ENCODE measurements at places on chromosomes 3 and 15.

- DNase-seq, result no peak
These were observed 144.6 kb downstream of the EPHA3 start for GRCh38 chr3:89252016-89252415.

- DNase-seq, result no peak
These were observed 354.8 kb upstream of the TBL1XR1 start for GRCh38 chr3:177552051-177552450.

DNA sequence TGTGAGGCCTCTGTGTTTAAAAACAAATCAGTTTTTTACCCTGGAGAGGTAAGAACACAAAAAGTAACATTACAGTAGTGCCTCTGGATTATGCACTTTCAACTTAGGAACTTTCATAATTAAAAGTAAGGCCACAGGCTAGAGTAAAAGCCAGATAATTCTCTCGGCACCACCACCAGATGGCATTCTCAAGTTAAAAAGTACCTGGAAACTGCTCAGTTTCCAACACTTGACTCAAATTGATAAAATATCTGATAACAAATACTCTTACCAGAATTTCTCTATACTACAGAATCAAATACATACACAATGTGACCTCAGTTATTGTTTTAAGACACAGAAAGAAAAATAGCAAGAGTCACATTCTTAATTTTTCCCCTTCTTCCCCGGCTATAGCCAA, 19.9 kb downstream of the SPICE1 start:
- DNase-seq, result peak; percentile 41

DNA sequence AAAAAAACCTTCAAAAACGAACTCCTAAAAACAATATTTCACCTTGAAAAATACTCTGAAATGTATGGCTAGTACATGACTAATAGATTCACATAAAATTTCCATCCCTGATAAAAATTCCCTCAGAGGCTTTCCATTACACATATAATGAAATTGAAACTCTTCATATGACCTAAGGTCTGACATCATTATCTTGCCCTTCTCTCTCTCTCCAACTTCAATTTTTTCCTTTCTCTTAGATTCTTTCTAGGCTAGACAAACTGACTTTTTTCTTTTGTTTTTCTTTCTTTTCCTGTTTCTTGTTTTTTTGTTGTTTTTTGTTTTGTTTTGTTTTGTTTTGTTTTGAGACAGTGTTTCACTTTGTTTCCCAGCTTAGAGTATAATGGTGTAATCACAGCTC, 1220.5 kb downstream of the ROBO2 start:
- DNase-seq, result no peak

- no peak for DNase-seq
These were observed 5.6 kb upstream of the MFGE8 start for GRCh38 chr15:88918738-88919137.

- DNase-seq, result peak; percentile 71
These were observed 32.1 kb upstream of the DENND4A start for GRCh38 chr15:65824031-65824743.

DNA sequence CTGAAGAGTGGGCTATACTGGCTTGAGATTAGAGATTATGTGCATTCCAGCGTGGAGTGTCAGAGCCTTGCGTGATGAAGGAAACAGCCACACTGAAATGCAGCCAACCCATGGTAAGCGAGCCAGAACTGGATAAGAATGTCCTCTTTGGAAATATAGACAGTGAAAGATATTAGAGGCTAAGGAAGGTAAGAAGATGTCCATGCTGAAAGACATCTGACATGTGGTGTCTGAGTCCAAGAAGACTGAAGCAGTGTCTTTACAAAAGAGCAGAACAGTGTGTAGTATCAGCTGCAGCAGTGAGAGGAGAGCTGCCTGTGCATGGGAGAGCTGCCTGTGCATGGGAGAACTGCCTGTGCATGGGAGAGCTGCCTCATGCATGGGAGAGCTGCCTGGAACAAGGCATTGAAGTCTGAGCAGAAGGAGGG, 672.2 kb downstream of the DIPK2A start:
- no peak for DNase-seq

DNA sequence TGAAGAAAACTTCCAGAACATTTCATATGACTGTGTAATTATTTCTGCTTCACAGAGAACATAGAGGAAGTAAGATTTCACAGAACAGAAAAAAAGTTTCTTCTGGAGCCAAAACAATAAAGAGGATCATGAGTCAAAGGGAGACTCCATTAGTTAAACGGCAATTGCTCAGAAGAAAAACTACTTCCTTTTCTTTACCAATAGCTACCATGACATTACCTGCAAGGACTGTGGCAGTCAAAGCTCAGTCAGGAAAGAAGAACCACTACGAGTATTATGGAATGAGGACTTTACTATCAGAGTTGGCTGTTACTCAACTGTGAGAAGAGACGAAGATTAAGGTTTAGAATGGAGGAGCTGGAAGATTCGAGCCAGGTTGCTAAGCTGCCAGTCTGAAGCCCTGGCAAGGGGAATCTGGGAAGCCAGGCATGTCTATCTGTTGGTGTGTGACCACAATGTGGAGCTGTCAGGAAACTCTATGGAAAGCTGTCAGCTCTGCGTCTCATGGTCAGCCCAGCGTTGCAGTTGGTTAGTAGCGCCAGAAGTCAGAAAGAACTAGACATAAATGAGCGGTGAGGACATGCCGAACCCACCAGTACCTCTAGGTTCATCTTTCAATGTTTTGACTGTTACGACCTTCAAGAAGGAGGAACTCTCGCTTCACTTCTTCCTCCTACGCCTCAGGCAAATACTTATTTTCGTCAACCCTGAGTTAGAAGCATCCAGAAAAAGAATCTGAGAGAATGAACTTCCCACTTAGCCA, 604.3 kb downstream of the FGF12 start:
- DNase-seq, result no peak

DNA sequence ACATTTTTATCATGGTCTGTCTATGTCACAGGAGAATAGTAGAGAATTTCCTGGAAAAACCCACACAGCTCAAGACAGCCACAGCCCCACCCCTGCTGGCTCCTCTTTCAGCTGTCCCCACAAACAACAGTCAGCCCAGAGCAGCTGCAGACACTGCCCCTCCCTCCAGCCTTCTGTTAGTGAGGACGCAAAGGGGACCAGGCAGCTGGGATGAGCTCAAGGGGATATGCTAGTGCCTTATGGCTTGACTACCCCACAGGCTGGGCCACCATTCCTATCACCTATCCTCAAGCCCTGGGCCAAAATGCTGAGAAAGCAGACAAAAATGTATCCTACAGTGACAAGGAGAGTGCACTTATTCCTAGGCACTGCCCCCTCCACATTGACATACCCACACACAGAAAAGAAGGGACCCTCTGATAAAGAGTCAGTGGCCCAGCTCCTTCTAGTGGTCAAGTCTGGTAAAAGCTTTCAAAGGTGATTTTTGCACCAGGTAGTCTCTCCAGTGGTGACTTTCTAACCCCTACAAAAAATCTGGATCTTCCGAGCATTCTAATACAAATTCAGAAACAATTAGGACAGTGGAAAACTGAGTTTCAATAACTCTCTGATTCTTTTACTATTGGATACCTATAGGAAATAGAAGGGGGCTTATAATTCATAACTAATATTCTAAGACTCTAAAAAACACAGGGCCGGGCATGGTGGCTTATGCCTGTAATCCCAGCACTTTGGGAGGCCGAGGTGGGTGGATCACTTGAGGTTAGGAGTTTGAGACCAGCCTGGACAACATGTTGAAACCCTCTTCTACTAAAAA, 3.0 kb upstream of the MAP1A start:
- peak; percentile 45 for DNase-seq

- no peak for DNase-seq
These were observed 22.5 kb downstream of the HEXA start for GRCh38 chr15:72353266-72353665.

DNA sequence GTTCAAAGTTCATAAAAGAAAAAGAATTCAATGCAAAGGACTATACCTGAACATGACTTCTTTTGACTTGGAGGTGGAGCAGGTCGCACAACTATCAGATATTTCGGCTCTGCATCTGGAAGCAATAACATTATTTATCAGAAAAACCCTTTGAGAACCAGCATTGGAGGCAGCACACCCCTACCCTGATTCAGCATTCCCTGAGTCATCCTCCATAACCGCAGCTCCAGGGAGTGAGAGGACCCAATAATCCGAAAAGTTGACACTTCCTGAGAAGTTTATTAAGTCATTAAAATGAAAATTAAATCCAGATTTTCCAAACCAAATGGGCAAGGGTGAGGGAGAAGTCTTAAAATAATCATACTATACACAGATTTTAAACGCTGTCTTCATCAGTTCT, 90.6 kb downstream of the ABI3BP start:
- no peak for DNase-seq

DNA sequence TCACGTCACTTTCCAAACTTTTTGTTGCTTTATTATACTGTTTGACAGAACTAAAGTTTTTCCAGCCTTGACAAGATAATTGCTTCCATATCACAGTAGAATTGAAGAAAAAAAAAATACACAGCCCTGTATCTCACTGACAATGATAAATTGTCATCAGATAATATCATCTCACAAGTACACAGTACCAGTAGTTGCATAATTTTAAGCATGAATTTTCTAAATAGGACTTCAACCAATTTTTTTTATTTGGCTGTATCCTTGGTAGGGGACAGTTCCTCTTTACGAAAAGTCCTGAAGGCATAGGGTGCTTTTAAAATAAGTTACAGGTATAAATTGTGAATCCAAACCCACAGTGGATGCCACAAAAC, 230.7 kb downstream of the ATP8B4 start:
- no peak for DNase-seq

GRCh38 chr3:165855581-165855980, 18.4 kb upstream of the BCHE start:
- DNase-seq, result no peak
